IPS DF 19.7 (cell line): ENCODE measurements at places on chromosomes 16 and 17.
A peak's percentile ranks its signal among the peaks of the same experiment; 100 is the strongest.

GRCh38 chr16:19223235-19224170 is 55.5 kb downstream of the SYT17 start:
- DNase-seq: no peak

DNA sequence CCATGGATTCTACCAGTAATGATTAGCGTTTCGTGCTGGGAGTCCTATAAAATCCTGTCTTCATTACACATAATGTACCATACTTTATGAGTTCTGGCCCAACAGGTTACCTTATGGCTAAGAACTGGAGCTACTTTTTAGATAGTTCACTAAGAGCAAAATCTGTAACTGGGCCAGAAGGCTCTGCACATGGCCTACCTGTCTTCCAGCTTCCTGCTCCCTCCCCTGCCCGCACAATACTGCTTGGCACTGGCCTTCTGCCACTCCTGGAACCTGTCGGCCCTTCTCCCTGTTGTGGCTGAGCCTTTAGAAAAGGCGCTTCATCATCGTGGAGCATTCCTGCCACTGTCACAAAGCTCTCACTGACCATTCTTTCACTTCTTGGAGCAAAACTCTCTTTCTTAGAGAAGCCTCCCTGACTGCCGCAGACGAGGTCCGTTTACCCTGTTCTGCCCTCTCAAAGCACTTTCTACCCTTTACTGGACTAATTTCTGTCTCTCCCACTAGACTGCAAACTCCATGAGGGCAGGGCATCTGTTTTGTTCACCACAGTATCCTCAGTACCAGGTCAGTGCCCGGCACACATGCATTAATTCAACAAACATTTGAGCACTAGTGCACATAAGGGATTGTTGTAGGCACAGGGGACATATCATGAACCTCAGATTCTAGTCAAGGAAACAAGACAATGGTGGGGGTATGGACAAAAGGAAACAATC is 116.5 kb downstream of the PARN start:
- no peak for DNase-seq

- no peak for DNase-seq
Measured at GRCh38 chr17:44589316-44590071, 32.2 kb downstream of the FZD2 start.

DNA sequence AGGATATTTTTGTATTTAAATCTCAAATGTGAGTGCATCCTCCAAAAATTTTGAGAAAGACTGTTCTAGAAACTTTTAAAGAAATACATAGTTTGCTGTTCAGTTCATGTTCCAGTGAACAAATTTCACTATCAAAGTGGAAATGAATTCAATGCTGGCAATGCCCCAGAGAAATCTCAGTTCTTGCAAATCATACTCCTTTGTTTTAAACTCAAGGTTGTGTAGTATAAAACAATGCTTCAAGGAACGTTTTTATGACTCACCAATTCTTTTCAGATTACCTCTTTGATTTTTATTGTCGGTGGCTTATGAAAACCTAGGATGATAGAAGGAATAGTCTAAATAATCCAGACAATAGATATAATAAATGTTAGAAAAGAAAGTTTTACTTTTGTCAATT is 17.6 kb downstream of the LPCAT2 start:
- DNase-seq: no peak

- DNase-seq: no peak
Measured at GRCh38 chr17:78559749-78560368, 17.3 kb downstream of the DNAH17 start.

DNA sequence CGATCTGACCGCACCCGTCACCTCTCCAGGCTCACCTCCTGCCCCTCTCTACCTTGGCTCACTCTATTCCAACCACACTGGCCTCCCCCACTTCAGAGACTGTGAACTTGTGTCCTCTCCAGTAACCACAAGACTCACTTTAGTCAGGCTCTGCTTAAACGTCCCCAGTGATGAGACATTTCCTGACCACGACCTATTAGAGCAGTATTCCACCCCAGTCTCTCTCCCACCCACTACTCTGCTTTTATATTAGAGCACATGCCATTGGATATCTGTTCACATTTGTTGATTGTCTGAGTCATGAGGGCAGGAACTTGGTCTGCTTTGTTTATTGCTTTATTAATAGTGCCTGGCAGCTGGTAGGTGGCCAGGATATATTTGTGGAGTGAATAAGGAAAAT is 20.1 kb downstream of the COX11 start:
- no peak for DNase-seq

- no peak for DNase-seq
Measured at GRCh38 chr17:70086516-70086915, 11.5 kb downstream of the KCNJ16 start.

DNA sequence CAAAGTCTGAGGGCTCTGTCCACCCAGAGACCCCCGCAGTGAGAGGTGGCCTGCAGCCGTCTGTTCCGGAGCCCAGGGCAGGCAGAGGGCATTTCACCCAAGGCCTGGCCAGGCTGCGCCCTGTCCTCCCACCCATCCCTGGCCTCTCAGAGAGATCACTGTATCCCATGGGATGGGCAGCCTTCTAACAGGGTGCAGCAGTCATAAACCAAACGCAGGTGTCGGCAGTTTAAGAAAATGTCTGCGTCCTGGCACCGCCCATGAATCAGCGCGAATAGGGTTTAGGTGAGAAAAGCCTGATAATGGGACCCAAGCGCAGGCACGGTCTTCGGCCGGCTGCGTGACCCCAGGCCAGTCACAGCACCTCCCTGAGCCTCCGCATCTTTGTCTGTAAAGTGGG is 5.4 kb downstream of the CYBA start:
- no peak for DNase-seq

DNA sequence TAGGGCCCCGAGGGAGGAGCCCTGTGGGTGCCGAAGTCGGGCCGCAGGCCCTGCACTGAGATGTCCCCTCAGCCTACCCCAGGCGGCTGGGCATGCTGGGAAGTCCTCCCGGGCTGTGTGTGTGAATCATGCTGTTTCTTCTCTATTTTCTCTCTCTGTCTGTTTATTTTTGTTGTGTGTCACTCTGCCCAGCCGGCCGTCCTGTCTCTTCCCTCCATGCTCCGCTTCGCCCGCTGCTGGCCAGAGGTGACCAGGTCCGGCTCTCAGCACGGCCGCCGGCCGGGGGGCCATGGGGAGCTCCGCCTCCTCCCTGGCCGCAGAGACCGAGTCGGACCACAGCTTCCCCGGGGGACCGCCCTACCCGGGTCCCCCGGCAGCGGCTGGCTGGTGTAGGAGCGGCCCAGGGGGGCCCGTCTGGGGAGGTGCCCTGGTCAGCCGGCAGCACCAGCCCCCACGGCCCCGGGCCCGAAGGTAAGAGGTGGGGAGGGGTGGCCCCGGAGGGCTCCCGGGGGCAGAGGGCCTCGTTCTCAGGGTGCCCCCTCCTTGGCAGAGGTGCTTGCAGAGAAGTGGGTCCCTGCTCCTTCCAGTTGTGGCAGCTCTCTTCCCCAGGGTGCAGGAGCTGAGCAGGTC is 12.5 kb downstream of the CAPN15 start:
- DNase-seq: no peak

- no peak for DNase-seq
Measured at GRCh38 chr16:24580665-24581064, 41.3 kb downstream of the RBBP6 start.

GRCh38 chr17:50072130-50072529 is 16.2 kb downstream of the ITGA3 start:
- DNase-seq: no peak

GRCh38 chr17:8289103-8289397 is 580 bp downstream of the RANGRF start:
- DNase-seq: no peak

- no peak for DNase-seq
Measured at GRCh38 chr16:8564934-8565345, 25.4 kb downstream of the TMEM114 start.

DNA sequence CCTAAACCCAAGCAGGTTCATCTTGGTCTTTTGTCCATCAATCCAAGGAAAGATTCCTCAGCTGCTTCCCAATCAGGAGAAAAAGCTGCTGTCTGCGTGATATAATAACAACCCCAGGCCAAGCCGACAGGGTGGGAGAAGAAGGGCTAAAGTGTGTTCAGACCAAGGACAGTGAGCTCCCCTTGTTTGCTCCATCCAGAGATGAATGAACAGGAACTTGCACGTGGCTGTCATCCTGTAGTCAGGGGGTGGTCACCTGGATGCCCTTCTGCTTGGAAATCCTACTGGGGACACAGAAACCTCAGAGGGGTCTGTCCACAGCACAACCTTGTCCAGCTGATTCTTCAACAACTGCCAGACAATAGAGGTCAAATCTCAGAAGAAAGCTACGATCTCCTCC is 414.5 kb downstream of the SOX9 start:
- no peak for DNase-seq

DNA sequence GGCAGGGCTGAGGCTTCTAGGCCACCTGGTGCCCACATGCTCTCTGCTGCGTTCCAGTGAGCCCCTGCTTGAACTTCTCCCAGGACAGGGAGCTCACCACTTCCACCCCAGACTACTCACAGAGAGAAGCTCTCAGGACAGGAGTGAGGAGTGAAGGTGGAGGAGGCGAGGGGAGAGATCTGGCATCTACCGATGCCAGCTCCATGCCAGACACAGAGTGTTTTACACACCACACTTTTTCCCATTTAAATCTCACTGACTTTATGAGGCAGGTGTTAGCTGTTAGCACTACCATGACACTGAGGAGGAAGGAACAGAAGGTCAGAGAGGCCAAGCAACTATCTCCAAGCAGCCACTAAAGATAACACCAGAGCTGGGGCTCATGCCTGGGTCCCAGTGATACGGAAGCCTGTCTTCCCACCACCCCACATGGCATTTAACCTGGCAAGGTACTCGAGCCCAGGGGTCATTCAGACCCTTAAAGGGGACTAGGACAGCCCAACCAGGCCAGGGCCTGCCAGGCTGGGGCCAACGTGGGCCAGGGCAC is 6.8 kb downstream of the FAM83G start:
- no peak for DNase-seq

DNA sequence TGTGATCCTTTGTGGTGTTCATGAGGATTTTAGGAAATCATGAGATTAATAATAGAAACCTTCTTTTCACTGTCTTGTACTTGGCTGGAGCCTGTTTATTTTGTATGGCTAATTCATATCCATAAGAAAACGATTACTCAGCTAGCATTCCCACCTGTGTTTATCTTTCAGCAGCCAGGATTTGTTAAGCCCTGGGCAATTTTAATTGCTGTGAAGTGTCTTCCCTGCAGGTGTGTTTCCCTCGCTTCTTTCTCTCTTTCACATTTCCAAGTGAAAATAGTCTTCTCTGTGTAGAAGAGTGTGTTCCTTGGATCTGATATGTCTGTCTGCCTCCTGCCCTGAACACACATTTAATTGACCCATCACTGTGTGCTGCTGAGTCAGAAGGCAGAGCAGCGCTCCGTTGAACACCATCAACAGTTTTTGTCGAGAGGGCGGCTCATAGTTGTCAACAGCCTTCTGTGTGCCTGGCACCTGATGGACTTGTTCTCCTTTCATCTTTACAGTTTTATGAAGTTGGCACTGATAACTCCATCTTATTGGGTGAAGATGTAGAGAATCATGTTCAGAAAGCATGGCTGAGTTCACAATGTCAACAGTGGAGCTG is 83.2 kb downstream of the SPECC1 start:
- DNase-seq: no peak

GRCh38 chr16:82995924-82996441 is 369.2 kb downstream of the CDH13 start:
- DNase-seq: no peak

DNA sequence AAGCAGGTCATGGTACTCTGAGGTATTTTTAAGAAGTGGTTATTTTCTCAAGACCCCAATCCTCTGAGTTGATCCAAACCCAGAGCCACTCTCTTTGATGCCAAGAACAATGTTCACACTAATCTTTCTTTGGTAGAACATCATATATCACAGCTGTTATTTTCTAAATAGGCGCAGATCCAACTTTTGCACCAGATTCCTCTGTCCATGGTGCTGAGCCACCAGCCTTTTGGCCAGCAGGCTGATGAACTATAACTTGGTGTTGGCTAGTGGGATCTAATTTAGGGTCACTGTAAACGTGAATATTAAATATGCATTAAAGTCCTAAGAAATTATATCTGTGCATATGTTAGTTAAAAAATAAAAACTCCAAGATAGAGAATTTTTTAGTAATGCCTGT is 7.0 kb upstream of the ZKSCAN2 start:
- DNase-seq: no peak

GRCh38 chr16:77971306-77972061 is 50.9 kb upstream of the CLEC3A start:
- peak; percentile 69 for DNase-seq

DNA sequence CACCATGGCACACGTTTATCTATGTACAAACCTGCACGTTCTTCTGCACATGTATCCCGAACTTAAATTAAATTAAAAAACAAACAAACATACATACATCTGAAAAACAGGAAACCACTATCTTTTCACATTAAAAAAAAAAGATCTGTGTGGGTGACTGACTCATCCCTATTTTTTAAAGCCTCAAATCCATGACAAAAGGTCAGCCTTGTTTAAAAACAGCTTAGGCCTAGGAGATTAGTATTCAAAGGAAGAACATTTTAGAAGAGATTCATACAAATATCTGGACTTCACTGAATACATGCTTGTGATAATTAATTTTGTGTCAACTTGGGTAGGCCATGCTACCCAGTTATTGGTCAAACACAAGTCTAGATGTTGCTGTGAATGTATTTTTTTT is 4.7 kb upstream of the PRKAR1A start:
- no peak for DNase-seq

DNA sequence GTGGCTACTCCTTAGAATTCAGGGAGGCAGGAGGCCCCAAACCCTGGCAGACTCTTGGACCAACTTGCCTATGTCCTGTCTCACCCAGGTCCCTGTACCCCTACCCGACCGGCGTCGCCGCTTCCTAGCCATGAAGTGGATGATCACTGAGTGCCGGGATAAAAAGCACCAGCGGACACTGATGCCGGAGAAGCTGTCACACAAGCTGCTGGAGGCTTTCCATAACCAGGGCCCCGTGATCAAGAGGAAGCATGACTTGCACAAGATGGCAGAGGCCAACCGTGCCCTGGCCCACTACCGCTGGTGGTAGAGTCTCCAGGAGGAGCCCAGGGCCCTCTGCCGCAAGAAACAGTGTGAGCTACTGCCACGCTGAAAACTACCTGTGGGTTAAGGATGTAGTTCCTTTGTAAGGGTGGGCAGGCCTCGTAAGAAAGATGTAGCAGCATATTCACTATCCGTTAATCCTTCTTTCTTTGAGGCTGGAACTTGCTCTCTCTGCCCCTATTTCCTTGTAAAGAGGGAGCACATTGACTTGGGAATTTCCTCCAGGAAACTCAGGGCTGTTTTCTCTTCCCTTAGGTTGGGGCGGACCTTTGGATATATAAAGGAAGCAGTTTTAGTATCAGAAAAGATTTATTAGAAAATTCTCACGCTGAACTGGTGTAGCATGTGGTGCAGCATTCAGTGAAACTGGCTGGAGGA is 4.1 kb downstream of the MRPS7 start:
- DNase-seq: no peak

DNA sequence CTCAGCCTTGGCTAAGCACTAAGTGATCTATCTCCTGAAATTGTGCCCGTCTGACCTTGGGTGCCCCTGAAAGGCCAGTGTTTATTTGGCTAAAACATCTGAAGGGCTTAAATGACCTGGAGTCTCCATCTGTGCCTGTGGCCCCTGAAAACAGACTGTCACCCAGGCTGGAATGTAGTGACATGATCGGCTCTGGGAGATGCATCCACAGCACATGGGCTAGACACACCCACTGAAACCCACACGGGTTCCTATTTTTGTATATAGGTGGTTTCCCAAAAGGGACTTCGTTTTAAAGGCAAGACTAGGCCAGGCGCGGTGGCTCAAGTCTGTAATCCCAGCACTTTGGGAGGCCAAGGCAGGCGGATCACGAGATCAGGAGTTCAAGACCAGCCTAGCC is 13.5 kb downstream of the CEP295NL start:
- DNase-seq: no peak
